ENCODE measurements at places on chromosomes 4 and X. TPM values are rescaled to one million over a fixed set of nuclear protein-coding genes. Genes with fewer than 3 reads are reported as not detected.

MAGEB4 gene
- not detected for total RNA-seq

SRPK3 gene
- not detected for total RNA-seq

GAGE2A gene
- not detected for total RNA-seq

PPEF1 gene
- 0.48 TPM for total RNA-seq

RBMXL3 gene
- 1.4 TPM for total RNA-seq

MMRN1 gene
- 17.8 TPM for total RNA-seq

UCHL1 gene
- 23.6 TPM for total RNA-seq

NPY5R gene
- total RNA-seq = 5.8 TPM

BEND2 gene
- total RNA-seq = 1.9 TPM

- no peak for DNase-seq
Observed at GRCh38 chr4:11435557-11435956, 6.9 kb upstream of the HS3ST1 start.

DNA sequence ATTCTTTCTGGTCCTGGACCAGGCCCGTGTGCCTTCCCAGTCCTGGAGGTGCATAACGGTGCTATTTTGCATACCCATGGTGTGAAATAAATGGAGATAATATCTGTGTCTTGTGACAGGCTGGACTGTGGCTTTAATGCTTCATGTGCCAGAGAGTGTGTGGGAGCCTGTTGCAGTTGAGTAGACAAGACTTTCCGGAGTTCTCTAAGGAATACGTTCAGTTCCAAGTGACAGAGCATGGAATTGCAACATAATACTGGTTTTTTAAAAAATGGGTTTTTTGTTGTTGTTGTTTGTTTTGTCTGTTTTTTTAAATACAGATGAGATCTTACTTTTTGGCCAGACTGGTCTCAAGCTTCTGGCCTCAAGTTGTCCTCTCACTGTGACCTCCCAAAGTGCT lies 74.0 kb downstream of the HPRT1 start:
- DNase-seq = no peak

DNA sequence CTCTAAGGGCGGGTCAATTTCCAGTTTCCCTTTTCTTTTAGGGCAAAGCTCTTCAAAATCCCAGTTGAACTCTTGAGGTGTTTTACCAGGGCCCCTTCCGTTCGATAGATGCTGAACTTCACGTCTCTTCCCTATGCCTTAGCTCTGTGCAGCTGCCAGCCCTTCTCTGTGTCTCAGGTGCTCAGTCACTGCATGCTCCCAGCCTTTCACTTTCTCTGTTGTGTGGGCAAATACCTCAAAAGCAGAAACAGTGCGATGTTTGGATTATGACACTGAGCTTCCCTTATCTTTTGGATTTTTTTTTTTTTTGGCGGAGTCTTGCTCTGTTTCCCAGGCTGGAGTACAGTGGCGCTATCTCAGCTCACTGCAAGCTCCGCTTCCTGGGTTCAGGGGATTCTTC lies 108.5 kb downstream of the CLDN22 start:
- no peak for DNase-seq

DNA sequence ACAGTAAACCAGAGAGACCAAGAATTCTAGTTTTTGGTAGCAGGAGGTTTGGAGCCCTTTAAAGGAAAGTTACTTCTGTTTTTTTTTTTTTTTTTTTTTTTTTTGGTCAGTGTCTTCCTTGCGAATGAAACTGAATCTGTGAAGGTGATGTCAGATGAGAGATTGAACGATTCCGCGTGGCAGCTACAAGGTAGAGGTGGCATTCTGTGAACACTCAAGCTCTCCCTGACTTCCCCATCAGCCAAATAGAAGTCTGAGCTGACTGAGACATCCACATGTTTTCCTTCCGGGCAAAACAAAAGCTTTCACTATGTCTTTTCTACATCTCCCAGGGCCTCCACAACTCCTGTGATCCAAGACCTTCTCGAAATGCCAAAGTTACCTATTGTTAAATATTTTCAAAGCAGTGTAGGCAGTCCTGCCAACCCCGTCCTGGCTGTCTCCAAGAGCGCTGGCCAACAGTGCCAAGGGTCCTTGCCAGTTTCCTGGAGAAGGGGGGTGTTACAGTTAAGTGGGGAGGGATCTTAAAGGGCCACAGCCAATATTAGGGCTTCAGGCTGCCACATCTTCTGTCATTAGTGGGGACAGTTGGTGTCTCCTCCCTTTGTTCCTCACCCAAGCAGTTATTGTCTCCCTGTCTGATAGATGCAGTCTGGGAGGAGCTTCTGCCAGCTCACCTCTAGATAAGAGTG lies 102.9 kb upstream of the SLC34A2 start:
- DNase-seq = no peak

GRCh38 chr4:16034010-16034748 lies 49.6 kb downstream of the PROM1 start:
- peak; percentile 46 for DNase-seq

DNA sequence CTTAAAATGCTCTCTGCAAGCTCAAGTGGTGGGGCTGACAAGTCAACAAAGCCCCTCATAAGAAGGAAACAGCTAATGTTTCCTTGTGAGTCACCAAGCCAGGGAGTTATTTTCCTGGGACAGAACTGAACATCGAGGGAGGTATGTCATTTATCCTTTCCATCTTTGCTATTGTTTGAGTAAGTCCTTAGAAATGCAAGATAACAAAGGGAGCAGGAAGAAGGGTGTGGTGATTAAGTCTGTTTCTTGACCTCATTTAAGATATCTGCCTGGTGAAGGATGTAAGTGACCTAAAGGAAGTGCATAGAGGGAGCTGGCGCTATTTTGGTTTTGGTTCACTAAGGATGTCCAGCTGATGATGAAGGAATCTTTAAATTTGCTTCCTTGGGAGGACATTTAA lies 39.9 kb downstream of the ATG4A start:
- DNase-seq = no peak

- DNase-seq = no peak
Observed at GRCh38 chrX:130716346-130716745, 186.7 kb downstream of the ENOX2 start.

- DNase-seq = peak; percentile 62
Observed at GRCh38 chr4:150368667-150369066, 213.3 kb upstream of the MAB21L2 start.

DNA sequence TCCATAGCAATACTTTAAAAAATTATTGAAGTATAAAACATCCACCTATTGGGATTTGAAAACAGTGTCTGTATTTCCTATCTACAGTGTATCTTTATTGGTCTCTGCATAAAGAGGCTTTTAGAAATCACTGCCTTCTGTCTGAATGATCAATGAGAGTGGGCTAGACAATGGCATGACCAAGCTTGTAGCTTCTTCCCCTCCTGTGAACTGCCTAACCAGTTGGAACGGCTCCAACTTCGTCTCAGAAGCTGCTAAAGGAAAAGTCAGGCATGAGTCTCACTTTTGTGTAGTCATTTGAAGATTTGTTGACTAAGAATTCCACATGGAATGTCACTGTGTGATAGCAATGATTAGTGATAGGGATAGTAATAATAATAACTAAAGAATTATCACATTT lies 64.2 kb downstream of the INTS12 start:
- peak; percentile 65 for DNase-seq

- no peak for DNase-seq
Observed at GRCh38 chr4:107893171-107894137, 37.9 kb upstream of the CYP2U1 start.

GRCh38 chr4:72397314-72397713 lies 171.7 kb downstream of the ADAMTS3 start:
- DNase-seq = no peak

- DNase-seq = no peak
Observed at GRCh38 chrX:2391869-2392606, 108.7 kb downstream of the DHRSX start.

GRCh38 chr4:82235346-82235745 lies 138.4 kb downstream of the HNRNPD start:
- no peak for DNase-seq

GRCh38 chr4:39231660-39232059 lies 49.3 kb downstream of the WDR19 start:
- DNase-seq = no peak

DNA sequence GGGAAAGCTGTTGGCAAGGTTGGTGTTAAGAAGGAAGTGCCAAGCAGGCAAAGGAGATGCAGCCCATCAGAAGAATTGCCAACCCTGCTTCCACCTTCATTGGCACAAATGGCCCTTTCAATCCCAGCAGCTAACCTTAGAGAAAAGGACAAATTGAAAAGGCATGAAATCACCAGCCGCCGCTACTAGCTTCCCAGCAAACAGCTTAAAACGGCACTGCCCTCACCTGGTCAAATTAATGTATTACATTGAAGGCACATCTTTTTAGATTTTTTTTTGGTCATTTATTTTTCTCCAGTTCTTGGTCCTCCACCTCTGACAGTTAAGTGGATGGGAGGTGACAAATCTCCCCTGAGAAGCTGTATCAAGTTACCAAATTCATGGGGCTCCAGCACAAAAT lies 51.0 kb upstream of the NHSL2 start:
- peak; percentile 33 for DNase-seq

DNA sequence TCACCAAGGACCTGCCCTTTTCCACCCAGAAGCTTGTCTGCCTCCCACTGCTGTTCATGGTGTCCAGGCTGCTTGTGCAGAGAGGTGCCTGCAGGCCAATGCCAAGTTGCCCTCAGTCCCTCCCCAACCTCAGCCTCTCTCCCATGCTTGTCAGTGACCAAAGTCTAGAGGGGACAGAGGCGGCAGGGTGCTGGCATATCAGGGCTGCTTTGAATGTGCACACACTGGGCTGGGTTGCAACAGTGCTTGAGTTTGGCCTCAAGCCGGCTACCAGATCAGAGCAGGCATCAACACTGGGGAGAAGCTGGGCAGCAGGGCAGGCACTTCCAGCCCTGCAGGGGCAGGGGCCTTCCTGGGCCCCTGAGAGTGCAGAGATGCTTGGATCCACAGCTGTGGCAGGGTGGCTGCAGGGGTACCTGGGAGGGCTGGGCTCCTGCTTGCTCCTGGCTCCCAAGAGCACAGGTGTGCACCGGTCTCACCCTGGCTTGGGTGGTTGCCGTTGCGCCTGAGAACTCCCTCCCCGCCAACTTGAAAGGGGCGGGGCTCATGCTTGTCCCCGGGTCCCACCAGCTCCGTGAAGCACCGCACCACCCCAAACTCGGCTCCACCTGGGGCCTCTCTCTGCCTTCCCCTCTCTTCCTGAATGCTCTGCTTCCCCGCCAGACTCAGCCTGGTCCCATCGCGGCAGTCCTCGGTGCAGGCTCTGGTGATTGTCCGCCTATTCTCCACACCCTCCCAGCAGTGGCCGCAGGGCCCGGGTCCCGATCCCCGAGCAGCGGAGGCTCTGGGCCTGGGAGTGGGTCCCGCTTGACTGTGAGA lies 1681.9 kb upstream of the ADGRL3 start:
- no peak for DNase-seq

DNA sequence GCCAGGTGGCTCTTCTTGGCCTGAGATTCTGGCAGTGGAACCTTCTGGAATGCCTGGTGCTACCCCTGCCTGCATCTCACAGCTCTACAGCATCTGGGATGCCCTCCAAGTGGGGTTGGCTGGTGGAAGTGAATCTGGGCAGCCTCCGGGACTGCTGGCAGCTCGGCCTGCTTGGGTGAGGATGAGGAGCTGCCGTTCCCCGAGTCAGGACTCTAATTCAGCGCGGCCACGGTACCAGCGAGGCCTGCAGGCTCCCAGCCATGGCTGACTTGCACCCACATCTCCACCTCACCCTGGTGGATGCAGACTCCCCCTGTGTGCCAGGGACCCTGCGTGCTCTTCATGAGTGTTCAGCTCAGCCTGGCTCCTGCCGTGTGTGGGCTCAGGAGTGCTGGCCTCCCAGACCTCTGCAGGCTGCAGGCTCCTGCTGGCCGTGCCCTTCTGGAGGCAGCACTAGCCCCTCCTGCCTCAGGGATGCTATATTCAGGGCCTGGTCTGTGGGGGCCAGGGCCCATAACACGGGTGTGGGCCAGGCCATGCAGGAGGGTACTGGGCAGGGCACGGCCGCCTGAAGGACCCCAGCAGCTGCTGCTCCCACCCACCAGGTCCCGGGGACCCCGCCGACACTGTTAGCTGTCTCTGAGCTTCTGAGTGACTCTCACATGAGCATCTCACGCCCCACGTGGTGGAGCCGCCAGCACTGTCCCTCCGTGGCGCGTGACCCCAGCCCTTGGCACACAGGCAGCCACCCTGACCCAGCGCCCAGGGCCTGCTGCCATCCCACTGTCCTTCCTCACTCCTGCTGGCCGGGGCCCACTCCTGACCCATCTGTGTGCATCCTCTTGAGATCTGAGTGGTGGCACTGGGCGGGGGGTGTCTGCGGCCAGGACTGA lies 10.6 kb downstream of the UVSSA start:
- DNase-seq = no peak

DNA sequence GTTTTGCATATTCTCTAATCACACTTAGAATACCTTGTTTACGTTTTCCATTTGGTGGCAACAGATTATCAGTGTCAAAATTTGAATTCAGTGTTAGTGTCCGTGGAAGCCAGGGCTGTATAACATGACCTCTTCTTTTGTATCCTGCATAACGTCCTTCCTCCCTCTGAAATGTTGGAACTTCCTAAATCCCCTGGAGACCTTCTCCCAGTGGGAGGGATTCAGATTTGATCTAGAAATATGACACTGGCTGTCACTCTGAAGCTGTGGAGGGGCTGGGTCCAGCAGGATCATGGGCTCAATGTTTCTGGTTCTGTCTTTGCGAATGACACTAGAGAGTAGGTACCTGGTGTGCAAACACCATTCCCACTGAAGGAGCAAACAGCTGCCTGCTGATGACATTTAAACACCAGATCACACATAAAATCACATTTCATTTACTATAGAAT lies 850 bp upstream of the CXCL3 start:
- DNase-seq = peak; percentile 12

- peak; percentile 29 for DNase-seq
Observed at GRCh38 chr4:36280555-36280954, 861 bp upstream of the DTHD1 start.

GRCh38 chr4:156607478-156607857 lies 364.1 kb downstream of the PDGFC start:
- peak; percentile 78 for DNase-seq

DNA sequence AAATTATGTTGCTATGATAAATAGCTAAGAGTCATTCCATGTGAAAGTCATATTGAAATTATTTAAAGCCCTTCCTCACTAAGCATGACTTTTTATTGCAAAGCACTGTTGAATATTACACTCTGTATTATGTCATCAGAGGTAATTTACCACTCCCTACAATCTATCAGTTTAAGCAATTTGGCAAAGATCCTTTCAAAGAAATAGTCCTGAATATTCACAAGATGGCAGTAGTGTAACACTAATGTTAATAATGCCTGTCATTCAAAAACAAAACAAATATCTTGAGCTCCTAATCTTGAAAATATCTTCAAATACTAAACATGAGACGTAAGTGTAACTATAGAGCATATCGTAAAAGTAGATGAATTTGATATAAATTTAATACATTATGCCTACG lies 208.6 kb upstream of the TECRL start:
- no peak for DNase-seq

- no peak for DNase-seq
Observed at GRCh38 chr4:31467781-31468180, 747.6 kb downstream of the PCDH7 start.

- DNase-seq = no peak
Observed at GRCh38 chr4:145047151-145047550, 50.8 kb downstream of the ANAPC10 start.

Measured in umbilical cord (tissue), 2 donors.